GM12878 (cell line): ENCODE measurements at places on chromosomes 1 and 21.

GRCh38 chr1:186463926-186464325 lies 3.0 kb upstream of the PDC start:
- no peak for DNase-seq

- DNase-seq = no peak
These were observed 3.5 kb upstream of the ZSCAN20 start for GRCh38 chr1:33468967-33469366.

GRCh38 chr1:43206600-43207228 lies 34.6 kb downstream of the CFAP57 start:
- DNase-seq = no peak

- no peak for DNase-seq
These were observed 113.4 kb upstream of the SLC25A33 start for GRCh38 chr1:9425859-9426258.

- no peak for DNase-seq
These were observed 50.3 kb downstream of the USP48 start for GRCh38 chr1:21732664-21733063.

GRCh38 chr1:212968368-212968863 lies 18.1 kb downstream of the VASH2 start:
- no peak for DNase-seq

GRCh38 chr21:37627074-37627473 lies 260.5 kb downstream of the DYRK1A start:
- no peak for DNase-seq

DNA sequence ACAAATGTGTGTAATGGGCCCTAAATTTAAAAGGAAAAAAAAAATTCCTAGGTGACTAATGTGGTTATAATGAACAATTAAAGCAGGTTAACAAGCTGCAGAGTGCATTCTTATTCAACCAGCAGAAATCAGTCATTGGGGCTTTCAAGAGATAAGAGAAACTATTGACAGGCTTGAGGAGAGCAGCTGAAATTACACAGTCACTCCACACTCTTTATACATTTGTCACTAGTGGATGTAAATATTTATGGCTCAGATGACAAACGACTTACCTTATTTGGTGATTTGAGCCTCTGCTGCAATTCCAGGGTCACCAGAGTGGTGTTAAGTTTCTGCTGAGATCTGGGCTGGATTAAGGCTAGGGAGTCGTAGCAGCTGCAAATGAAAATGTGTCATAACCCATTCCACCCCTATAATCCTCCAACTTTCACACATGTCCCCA lies 896.3 kb downstream of the TTLL7 start:
- DNase-seq = no peak

DNA sequence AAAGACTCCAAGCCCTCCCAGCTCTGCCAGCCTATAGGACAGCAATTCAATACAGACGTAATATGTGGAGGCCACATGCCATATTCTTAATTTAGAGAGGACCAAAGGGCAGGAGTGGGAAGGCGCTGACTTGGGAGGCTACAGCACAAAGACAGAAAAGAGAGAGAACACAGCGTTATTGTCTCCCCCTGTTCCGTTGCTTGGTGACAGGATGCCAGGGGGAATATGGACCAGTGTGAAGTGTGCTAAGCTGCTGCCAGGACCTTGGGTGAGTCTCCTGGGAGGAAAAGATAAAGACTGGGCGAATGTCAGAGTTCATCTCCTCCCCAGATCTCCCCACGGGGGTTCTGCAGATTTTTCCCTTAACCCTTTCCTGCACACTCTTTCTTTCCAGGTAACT lies 102.1 kb upstream of the ADAR start:
- no peak for DNase-seq
